Ammon's horn (tissue), 1 donor: ENCODE measurements at places on chromosomes 4 and X.

GRCh38 chr4:169189372-169189771 is 81.4 kb downstream of the SH3RF1 start:
- no peak for DNase-seq

- no peak for DNase-seq
Measured at GRCh38 chr4:53371049-53371448, 5.2 kb upstream of the SCFD2 start.

DNA sequence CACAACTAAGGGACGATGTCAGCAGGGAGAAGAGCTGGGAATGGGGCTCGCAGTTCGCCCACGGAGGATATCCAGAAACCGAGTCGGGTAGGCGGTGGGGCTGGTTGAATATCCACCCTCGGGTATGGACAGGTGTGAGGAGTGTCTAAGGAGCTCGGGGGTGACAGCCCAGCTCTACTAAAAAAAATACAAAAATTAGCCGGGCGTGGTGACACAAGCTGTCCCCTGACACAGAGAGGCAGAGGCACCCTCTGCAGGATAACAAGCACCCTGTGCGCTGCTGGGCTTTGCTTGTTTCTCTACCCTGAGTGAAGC is 12.2 kb upstream of the ASMTL start:
- no peak for DNase-seq

DNA sequence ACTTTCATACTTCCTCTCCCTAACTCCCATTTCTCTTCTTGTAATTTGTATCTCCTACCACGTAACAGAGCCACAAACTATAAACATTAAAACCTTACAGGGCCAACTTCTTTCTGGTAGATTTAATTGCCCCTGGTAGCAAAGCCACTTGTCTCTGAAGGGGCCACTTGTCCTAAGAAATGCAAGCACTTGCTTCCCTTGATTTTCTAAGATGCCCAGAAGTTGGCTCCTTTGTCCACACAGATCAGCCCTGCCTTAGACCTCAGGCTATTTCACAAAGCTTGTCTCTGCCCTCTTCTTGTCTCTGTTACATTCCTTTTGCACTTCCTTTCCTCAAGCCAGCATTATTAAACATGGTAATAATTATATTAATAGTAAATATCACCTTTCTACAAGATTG is 80.6 kb upstream of the CXXC4 start:
- DNase-seq, result no peak
